ENCODE measurements at places on chromosomes 5 and 9. TPM values are rescaled to one million over a fixed set of nuclear protein-coding genes. Genes with fewer than 3 reads are reported as not detected.

The PCDHGB5 gene
- total RNA-seq, result 6.6 TPM

The FRMPD1 gene
- total RNA-seq, result 0.28 TPM

The PCDHB8 gene
- total RNA-seq, result 5.2 TPM

The ZNF618 gene
- 2.6 TPM for total RNA-seq

The FAM169A gene
- 7.7 TPM for total RNA-seq

- no peak for DNase-seq
Observed at GRCh38 chr5:56638768-56639238, 176.5 kb upstream of the MAP3K1 start.

DNA sequence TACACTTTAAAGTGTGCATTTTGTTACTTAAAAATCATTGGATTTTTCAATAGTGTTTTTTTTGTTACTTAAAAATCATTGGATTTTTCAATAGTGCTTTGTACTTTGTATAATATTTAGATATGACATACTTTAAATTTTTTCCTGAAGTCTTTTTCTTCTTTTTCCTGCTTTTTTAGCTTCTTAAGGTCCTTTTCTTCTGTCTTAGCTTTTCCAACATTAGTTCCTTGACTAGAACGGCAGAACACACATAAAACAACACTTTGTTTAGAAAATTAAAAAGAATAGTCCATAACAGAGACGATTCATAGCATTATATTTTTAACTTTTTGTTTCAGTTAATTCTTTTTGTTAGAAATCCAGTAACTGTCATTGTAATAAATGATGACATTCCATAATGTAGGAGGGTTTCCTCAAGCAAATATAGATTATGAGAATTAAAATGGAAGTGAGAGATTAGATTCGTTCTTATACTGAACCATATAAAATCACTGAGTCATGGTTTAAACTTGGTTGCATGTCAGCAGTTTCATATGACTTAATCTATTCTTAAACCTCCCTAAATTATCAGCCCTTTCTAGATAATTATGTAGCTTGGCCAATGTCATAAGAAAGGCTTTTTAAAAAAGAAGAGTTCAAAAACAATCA, 45.3 kb upstream of the RICTOR start:
- no peak for DNase-seq

- DNase-seq, result no peak
Observed at GRCh38 chr5:59034498-59035186, 451.8 kb downstream of the RAB3C start.

- peak; percentile 91 for DNase-seq
Observed at GRCh38 chr5:142280066-142281007, 44.5 kb downstream of the SPRY4 start.

GRCh38 chr5:116507051-116507537, 67.5 kb downstream of the SEMA6A start:
- DNase-seq, result no peak

DNA sequence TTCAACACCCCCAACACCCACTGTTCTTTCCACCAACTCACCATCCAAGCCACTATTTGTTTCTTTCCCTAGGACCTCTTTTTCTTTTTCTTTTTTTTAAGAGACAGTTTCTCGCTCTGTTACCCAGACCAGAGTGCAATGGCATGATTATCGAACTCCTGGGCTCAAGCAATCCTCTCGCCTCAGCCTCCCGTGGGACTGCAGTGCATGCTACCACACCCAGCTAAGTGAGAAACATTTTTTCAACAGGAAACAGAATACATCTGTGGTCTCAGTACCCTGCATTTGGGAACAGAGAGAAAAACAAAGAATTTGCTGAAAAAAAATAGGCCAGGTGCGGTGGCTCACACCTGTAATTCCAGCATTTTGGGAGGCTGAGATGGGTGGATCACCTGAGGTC, 24.6 kb downstream of the B4GALT1 start:
- peak; percentile 54 for DNase-seq
